ENCODE measurements at places on chromosomes 6 and 20. TPM values are rescaled to one million over a fixed set of nuclear protein-coding genes. Genes with fewer than 3 reads are reported as not detected.

The PSORS1C2 gene
- total RNA-seq = not detected

The YIPF3 gene
- total RNA-seq = 134 TPM

The RMND1 gene
- total RNA-seq = 17.3 TPM

The CALHM6 gene
- total RNA-seq = not detected

The MUCL3 gene
- not detected for total RNA-seq

The LAMA2 gene
- 0.59 TPM for total RNA-seq

The SAMHD1 gene
- 96.3 TPM for total RNA-seq

The MAS1 gene
- total RNA-seq = not detected

The HECA gene
- total RNA-seq = 14.8 TPM

The OR12D3 gene
- not detected for total RNA-seq

Measured in mammary microvascular endothelial cell (primary cell).